ENCODE measurements at places on chromosomes 11 and 22.
A peak's percentile ranks its signal among the peaks of the same experiment; 100 is the strongest.

DNA sequence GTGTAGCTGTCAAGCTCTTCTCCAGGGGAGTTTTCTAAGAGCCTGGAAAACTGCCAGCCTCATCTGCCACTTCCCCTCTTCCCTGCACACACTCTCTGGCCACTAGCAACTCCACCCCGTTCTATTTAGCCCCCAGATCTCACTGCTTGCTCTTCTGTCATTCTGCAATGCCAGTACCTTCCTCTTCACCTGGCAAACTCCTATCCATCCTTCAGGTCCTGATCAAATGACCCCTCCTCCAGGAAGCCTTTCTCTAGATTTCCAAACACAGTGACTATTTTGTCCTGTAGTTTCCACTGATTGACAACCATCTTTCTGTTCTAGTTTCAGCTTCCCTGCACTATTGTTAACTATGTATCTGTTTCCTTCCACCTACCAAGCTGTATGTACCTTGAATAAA lies 437.7 kb downstream of the SOX6 start:
- no peak for DNase-seq

GRCh38 chr22:30290342-30291057 lies 1.2 kb upstream of the CASTOR1 start:
- DNase-seq, result no peak

DNA sequence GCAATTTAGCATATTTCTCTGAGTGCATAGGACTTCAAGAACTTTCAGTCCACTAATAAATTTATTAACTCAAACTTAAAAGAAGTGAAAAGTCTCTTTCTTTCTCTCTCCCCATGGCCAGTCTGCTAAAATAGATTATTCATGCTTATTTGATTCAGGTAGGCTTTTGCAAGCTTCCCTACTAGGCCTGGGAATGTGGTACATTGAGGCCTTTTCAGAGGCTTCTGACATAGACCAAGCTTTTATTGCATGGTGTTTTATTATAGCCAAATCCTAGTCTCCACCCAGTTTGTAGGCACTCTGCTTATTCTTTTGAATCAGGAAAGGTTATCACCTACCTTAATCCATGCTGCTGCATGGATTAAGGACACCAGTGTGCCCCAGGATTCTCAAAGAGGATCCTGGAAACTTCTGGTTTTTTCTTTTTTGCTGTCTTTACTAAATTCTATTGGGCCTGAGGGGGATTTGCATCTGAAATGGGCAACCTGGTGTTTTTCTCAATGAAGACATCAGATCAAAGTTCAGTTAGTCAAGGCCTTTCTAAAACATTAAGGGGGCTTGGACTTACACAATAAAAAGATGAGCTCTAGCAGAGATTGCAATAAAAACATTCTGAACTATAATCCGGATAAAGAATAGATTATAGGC lies 92.2 kb downstream of the ELP4 start:
- DNase-seq, result no peak

DNA sequence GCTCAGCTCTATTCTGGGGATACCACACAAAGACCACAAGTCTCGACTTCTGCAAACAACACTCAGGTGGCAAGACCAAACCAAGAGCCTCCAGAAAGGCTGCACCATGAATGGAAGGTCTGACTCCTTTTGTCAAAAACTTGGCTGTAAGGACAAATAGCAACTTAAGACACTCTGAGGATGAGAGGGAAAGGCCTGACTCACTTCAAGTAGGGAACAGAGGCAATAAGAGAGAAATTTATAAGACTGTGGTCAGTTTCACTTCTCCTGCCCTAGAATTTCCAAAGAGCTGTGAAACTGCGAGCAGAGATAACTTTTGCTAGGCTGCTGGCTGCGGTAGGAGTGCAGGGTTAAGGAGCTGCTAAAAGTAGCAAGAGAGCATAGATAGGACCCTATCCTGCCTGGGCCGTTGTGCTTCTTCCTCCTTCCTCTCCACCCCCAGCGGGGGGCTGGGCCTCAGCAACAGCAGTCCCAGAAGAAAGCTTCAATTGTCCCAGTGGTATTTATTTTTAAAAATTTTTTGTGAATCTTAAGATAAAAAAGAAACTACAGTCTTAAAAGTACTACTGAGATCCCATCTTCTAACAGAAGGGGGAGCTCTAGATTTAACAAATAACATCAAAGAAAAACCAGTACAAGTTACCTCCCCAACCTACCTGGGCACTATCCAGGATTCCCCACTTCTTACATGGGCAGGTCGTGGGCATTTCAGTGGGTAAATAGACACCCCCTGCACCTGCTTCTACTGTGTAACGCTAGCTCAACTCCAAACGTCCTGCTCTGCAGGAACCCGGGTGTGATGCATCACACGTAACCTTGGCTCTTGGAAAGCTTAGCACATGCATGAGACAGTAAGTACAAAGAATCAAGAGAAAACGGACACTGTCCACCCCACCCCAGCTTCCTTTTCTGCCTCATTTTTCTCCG lies 66.4 kb downstream of the SGSM3 start:
- no peak for DNase-seq

GRCh38 chr11:83019888-83020579 lies 51.7 kb downstream of the RAB30 start:
- DNase-seq, result no peak

GRCh38 chr11:70544774-70545609 lies 146.7 kb downstream of the CTTN start:
- DNase-seq, result no peak

DNA sequence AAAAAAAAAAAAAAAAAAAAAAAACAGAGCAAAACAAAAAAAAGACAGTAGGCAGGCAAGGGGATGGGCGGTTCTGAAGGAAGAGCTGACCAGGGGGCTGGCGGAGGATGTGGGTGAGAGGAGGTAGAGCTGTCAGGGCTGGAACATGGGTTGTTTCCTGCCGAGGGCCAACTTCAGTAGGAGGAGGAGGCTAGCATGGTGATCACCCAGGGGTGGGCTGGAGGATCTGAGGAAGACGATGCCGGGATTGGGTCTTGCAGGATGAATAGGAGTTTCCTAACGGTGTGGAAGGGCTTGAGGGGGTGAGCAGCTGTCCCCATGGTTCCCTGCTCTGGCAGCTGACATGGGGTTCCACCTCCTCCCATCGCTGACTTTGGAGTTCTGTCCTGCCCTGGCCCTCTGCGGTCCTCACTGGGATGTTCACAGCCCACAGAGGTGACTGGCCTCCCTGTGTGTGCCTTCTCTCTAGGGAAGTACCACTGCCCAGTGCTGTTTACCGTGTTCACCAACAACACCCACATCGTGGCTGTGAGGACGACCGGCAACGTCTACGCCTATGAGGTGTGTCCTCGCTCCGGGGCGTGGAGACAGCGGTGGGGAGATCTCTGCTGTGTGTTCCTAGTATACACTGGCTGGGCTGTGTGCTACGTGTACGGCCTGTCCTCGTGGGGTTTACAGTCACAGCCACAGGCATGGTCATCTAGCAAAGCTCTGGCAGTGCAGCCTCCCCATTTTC lies 15.2 kb downstream of the PPIL2 start:
- no peak for DNase-seq

GRCh38 chr11:125341676-125342075 lies 154.4 kb downstream of the FEZ1 start:
- DNase-seq, result no peak

GRCh38 chr11:9972989-9973388 lies 309.1 kb downstream of the SWAP70 start:
- DNase-seq, result peak; percentile 4

DNA sequence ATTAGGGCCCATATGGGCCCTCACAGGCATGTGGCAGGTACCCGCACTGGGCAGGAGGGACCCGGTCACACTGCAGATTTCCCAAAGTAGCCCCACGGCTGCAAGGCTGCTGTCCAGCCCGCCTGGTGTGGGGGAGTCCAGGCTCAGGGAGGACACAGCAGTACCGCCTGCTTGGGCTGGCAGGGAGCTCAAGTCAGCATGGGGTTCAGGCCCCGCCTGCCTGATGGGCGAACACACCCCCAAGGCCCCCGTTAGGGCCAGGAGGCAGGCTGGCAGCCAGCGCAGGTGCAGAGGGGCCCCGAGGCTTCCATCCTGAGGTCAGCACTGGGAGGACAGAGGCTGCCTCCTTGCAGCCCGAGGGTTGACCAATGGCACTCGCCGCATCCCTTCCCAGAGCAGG lies 5.5 kb downstream of the ZDHHC8 start:
- no peak for DNase-seq

DNA sequence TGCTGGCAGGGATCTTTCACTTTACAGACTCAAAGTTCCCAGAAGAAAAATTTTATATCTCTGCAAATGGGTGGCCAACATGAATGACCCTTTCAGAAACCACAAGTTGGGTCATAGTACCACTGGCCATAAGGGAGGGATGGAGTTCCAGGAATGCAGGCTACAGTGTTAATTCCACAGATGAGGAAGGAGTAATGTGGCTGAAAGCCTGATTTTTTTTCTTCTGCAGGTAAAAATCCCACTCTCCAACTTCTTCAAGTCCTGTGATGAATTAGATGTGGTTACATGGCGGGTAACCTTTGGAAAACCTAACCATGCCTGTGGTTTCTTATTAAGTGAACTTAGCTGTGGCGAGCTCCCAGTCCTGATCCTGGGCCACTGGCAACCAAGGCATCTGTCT lies 103.2 kb downstream of the SLC1A2 start:
- DNase-seq, result no peak

DNA sequence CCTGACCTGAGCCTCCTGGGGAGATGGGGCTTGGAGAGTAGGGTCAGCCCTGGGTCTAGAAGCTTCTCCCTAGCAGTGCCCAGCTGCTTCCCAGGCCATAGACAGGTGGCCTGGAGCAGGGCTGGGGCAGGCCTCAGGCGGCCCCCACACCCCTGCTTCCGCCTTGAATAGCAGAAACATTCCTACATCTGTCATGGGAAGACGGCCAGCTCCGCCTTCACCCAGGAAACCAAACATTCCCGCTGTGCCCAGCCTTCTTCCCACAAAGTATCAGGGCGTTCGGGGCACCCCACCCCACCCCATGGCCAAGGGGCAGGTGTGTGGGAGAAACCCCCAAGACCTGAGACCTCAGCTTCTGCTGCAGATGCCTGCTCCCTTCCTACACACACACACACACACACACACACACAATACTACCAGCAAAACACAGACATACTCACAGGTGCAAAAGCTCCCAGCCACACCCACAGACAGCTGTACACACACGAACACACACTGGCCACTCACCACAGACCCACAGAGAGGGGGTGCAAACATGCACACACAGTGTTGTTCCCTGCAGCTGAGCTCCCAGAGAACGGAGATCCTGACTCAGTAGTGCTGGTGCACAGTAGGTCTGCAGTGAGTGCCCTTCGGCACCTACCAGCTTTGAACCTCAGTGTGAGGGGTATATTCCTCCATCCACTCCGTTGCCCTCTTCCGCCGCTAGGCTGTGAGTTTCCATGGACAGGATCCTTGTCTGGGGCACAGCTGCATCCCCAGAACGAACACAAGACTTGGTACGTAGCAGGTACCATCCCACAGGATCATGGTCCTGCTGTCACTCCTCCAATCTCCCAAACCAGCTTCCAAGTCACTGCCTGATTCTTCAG lies 37.4 kb downstream of the PDGFB start:
- no peak for DNase-seq

DNA sequence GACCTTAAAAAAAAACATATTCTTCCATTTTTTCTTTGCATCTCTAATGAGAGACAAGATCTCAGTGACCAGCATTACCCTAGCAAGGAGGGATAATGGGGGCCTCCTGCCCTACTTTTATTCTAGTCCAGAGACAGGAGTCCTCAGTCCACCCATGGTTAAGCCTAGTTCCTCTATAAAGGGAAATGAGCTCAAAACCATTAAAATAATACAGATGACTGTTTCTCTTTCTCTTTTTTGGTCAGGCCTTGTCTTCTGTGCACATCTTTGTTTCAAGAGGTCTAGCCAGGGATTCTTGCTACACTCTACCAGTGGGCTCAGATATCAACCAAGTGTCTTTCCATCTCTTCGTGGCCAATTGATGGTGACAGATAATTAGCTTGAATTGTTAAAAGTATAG lies 73.1 kb downstream of the MPPED2 start:
- DNase-seq, result no peak

DNA sequence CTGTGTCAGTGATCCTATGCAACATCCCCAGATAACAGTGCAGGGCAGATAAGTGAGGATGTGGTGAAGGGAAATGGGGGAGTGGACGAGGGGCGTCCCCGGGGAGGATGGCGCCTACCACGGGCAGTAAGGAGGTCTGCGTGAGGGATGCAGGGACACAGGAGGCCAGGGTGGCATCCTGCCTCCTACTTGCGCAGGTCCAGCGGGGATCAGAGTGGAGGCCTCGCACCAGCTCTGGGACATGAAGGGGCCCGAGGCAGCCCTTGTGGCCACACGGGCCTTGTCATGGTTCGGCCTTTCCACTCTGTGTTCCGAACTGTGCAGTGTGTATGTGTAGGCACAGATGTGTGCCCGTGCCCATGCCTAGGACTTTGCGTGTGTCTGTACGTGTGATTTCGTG lies 1227.5 kb downstream of the BRD1 start:
- DNase-seq, result no peak

- no peak for DNase-seq
Measured at GRCh38 chr22:23847991-23848864, 9.4 kb upstream of the DERL3 start.

All from BE2C (cell line).